ENCODE measurements at places on chromosomes 3 and 15.

- DNase-seq = no peak
Measured at GRCh38 chr3:175129126-175129525, 270.0 kb downstream of the NAALADL2 start.

DNA sequence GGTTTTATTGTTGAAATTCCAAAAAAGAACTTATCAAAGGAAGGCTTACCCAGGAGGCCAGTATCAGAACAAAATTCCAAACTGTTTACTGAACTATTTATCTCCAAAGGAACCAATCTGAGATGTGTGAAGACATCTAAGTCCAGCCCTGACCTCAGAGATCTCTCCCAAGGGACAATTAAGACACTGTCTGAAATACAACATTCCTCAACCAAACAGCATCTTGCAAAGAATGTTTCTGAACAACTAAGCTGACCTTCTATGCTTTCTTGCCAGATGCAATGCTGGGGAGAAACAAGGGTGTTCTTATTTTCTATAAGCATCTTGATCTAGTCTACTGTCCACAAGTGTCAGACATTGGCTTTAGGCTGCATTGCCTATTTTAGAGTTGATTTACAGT lies 13.6 kb downstream of the PDZRN3 start:
- no peak for DNase-seq

DNA sequence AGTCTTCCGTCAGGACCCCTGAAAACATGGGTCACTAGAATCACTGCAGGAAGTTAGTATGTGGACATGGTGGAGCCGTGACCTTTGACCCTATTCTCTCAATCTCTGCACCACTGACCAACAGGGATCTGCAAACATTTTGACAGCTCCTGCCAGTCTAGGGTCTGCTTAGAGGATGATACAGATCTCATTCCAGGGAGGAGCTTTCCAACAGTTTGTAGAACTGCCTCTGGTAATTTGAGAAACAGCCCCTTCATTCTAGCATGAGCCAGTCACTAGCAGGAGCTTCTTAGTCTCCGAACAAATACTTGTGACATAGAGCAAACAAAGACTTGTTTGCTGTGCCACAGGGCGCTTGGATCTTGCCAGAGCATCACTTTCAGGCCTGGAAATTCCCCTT lies 270.3 kb upstream of the CFAP20DC start:
- DNase-seq = no peak

- no peak for DNase-seq
Measured at GRCh38 chr3:46482632-46483350, 15.0 kb upstream of the RTP3 start.

DNA sequence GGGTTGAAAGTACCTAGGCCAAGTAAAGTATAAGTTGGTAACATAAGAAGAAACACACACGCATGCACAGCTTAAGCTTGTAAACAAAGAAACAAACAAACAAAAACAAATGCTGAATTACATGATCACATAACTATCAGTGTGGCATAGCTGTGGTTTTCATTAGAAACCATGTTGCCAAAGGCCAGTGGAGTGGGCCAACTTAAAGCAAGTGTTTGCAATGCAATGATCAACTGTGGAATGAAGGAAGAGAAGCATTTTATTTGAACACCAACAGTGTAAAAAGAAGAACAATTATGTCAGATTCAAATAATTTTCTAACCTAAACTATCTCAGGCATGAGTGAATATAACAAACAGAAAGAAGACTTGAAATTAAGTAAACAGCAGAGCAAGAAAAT lies 199.4 kb upstream of the STRIT1 start:
- no peak for DNase-seq

DNA sequence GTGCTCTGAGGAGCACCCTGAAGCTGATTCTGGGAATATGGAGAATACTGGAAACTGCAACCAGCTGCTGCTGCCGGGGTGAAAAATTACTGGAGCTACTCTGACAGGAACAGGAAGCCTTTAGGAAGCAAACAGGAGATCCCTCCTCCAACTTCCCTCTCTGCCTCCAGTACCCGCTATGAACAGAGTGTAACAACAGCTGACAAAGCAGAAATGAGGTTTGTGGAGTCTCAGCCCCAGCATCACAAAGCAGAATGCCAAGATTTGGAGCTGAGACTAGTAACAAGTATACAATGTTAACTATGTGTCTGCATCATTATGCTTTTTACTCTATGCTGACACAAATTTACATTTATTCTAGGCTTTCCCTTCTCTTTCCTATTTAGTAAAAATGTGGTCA lies 22.7 kb upstream of the PIAS1 start:
- no peak for DNase-seq

- no peak for DNase-seq
Measured at GRCh38 chr3:117589454-117589853, 879.9 kb downstream of the TUSC7 start.

DNA sequence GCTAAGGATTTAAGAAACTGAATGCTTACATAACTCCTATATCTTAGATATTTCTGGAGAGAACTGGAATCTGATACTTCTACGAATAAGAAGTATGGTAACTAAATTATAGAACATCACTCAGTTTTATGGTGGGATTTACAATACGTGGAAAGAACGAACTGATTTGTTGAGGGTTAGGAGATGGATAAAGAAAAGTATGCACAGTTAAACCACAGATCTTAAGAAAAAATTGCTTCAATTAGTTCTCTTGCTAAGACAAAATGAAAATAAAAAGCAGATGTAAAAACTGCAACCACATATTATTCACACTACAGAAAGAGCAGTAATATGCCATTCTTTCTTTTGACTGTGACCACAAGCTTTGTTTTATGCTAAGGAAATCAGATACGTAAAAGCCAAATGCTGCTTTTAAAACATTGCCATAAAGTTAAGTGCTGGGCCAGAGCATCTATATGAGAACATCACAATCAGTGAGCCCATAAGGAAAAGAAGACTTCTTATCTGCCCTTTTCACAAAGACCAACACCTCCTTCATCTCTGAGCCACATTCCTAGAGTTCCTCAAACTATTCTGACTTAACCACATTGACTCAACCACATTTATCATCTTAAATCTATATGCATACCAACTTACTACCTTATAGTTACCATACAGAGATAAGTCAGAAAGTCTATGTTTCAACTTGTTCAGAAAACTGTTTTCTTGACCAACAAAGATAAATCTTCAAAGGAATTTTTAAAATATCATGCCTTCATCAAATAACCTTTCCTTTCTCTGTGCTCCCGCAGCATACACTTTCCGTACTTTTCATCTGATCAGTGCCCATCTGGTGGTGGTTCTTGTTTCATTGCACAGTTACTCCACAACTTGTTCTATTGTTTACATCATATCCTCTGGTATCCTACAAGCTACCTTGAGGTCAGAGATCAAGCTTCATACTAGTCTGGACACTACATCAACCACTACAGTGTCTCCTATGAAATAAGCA lies 61.7 kb downstream of the FSIP1 start:
- DNase-seq = no peak

GRCh38 chr15:67803996-67804843 lies 21.1 kb upstream of the SKOR1 start:
- DNase-seq = no peak

DNA sequence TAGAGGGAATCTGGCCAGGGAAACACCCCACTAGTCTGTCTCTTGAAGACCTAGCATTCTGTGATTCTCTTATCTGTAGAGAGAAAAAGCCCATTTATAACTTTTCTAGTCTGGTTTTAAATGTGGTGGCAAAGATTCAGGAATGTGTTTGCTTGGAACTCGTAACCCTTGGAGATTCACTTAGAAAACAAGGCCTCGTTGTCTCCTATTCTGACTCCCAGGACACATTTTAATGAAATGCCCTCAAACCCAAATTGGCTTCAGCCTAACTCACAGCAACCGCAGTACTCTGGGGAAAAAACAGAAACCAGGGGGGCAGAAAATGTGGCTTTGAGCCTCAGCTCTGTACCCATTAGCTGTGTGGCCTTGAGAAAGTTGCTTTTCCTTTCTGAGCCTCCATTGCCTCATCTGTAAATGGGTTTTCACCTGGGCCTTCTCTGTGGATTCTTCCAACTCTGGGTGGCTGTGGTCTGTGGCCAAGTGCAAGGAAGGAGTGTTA lies 36.5 kb downstream of the RPLP1 start:
- no peak for DNase-seq

- DNase-seq = no peak
Measured at GRCh38 chr3:8503871-8504610, 2.4 kb downstream of the LMCD1 start.

- no peak for DNase-seq
Measured at GRCh38 chr15:69824075-69824876, 273.4 kb downstream of the TLE3 start.

- DNase-seq = no peak
Measured at GRCh38 chr3:128320551-128321340, 145.9 kb downstream of the DNAJB8 start.

- DNase-seq = no peak
Measured at GRCh38 chr15:93332168-93332553, 243.2 kb upstream of the RGMA start.

DNA sequence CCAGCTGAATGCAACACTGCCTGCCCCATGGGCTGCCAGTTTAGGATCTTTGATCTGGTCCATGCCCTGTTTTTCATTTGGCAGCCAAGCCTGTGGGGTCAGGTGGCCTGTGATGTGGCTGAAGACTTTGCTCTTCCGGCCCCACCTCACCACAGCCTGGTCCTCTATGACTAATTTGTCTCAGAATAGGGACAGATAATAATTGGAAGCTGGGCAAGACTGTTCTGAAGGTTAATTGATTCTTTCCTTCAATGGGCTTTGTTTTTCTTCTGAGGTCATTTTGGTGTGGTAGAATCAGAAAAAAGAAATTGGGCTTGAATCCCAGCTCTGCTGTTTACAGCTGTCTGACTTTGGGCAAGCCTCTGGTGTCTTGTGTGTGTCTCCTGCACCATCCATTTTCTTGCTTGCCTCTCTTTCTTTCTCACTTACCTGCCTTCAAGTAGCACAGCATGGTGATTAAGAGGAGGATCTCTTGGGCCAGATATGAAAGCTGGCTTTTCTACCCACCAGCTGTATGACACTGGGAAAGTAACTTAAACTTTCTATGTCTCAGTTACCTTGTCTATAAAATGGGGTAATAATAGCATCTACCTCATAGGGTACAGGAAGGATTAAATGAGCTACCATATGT lies 24.2 kb downstream of the ABHD2 start:
- no peak for DNase-seq

- no peak for DNase-seq
Measured at GRCh38 chr3:45642731-45643152, 46.5 kb upstream of the SACM1L start.

GRCh38 chr3:31934018-31934417 lies 47.0 kb downstream of the OSBPL10 start:
- no peak for DNase-seq

DNA sequence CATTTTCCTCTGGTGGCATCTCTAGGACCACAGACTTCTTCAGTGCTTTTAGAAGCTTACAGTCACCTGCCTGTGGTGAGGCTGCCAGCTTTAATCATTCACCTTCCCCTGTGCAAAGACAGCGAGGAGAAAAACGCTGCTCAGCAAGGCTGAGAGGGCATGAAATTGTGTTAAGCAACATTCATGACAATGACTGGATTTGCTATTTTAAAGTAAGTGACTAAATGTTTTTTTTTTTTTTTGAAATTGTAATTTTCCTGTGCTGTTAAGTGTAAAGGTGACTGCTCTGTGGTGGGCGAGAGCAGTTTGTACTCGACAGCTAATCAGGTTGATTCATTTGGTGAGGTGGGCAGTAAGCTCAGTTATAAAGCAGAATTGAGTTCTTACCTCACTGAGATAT lies 240.4 kb downstream of the NSUN3 start:
- DNase-seq = no peak

DNA sequence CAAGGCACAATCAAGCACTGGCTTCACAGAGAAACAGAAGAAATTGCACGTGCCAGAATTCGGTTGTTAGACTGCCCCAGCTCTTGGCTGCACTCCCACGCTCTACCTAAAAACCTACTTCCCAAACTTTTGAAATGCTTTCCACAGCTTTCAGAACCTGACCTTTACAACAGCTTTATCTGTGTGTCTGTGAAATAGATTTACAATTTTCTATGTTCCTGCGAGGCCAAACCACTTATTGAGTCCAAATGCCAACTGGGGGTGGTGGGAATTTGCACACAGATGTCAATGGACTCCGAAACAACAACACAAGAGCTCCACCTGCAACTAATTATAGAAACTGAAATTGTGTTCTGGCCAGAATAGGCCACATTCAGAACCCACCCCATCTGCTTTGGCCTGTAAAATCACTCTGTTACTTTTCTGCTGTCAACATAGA lies 44.6 kb downstream of the ERC2 start:
- no peak for DNase-seq

- no peak for DNase-seq
Measured at GRCh38 chr3:159488602-159489001, 500.0 kb upstream of the IL12A start.

DNA sequence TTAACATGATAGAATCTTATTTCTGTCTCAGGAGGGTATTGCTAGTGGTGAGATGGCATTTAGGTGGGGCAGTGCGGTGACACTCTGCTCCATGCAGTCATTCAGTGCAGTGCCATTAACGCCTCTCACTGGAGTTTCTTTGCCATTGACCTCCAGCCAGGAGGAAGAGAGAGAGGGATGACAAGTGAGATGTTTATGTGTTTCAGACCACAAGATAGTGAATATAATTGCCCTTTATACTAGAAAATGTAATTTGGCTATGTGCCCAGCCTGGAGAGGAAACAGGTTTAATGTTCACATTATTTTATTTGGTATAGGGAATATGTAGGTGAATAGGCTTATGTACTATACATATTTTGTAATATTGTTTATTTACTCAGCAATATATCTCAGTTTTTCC lies 84.5 kb downstream of the ZIC1 start:
- DNase-seq = no peak

DNA sequence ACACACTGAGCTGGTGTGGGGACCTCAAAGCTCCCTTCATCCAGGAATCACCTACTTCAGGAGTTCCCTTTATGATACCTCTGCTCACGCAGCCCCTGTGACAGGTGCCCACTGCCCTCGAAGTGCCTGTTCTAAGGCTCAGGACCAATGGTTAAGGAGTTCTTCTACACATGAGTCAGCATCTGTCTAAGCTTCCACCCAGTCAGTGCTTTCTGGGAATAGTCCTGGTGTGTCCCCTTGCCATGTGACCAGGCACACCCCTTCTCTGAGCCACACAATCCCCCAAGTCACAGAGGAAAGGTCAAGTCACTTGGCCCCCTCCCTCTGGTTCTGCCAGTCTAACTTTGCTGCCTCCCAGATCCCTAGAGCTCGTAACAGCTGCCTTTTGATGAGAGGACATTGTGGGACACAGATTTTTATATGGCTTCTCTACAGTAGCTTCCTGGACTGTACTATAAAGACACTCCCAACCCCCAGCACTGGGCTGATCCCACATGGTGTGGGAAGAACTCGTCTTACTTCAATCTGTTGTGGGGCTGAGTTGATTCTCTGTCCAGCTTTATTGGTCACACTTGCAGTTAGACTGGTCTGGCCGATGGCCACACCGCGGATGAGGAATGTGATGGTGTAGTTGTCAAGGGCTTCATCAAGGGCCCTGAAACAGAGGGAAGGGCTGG lies 78.8 kb downstream of the NUP210 start:
- no peak for DNase-seq

Measured in stimulated activated CD4-positive, alpha-beta T cell treated with anti-CD3 and anti-CD28 coated beads, Interleukin-15, amount 100 ng/mL, for 1 hour (primary cell).